CD4-positive, alpha-beta memory T cell (primary cell): ENCODE measurements at places on chromosomes 2 and 18.
A peak's percentile ranks its signal among the peaks of the same experiment; 100 is the strongest.

GRCh38 chr18:66571845-66572244 is 32.0 kb downstream of the CDH19 start:
- no peak overlapping the region for H3K27ac ChIP-seq
- H3K4me1 ChIP-seq, result no peaks in the 10 kb centered on the region
- no peak for DNase-seq
- H3K27me3 ChIP-seq, result no peaks in the 10 kb centered on the region
- no peaks in the 10 kb centered on the region for H3K36me3 ChIP-seq

DNA sequence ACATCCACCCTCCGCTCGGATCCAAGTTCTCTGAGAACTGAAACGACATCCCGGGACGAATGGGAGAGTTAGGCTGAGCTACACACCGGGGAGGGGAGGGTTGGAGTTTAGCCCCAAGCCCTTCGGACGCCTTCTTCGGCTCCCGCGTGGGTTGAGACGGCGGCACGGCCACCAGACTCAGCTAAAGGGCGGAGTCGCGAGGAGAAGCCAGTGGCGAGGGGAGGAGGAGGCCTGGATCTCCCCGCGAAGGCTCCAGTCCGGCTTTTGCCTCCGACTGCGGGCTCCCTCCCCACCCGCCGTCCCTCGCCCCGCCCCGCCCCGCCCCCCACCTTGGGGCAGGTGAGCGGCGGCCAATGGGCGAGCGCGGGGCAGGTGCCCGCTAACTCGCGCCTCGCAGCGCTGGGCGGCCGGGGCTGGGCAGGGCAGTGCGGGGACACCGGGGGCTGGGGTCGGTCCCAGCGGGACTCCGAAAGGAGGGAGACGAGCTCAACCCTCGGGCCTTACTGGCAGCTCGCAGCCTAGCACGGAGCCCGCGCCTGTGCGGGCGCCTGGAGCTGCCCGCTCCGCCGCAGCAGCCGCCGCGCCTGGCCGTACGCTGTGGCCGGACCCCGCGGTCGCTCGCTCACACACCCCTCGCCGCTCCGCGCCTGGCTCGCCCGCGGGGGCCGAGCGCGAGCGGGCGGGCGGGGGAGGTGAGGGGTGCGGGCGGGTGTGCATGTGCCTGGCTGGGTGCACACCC is at the start of gene EMX1:
Gene EMX1, plus strand, starts transcription at position 382 of the 739 bp plus-strand sequence. Its CDS starts 334 bp downstream, at position 716.
- no peak within 1 kb of the TSS for H3K27ac ChIP-seq
- H3K27me3 ChIP-seq, result peaks cover 75% of the 10 kb centered on the region
- peak; percentile 59 for DNase-seq
- H3K4me1 ChIP-seq, result peaks cover 45% of the 10 kb centered on the region
- H3K36me3 ChIP-seq, result no peaks in the 10 kb centered on the region

GRCh38 chr2:99662761-99663341 is 173.0 kb upstream of the REV1 start:
- H3K27ac ChIP-seq, result no peak overlapping the region
- no peak overlapping the region for H3K4me3 ChIP-seq
- H3K27me3 ChIP-seq, result no peaks in the 10 kb centered on the region
- DNase-seq, result no peak
- no peaks in the 10 kb centered on the region for H3K4me1 ChIP-seq

GRCh38 chr2:128769457-128770142 is 450.9 kb upstream of the HS6ST1 start:
- no peak overlapping the region for H3K4me3 ChIP-seq
- no peak for DNase-seq

DNA sequence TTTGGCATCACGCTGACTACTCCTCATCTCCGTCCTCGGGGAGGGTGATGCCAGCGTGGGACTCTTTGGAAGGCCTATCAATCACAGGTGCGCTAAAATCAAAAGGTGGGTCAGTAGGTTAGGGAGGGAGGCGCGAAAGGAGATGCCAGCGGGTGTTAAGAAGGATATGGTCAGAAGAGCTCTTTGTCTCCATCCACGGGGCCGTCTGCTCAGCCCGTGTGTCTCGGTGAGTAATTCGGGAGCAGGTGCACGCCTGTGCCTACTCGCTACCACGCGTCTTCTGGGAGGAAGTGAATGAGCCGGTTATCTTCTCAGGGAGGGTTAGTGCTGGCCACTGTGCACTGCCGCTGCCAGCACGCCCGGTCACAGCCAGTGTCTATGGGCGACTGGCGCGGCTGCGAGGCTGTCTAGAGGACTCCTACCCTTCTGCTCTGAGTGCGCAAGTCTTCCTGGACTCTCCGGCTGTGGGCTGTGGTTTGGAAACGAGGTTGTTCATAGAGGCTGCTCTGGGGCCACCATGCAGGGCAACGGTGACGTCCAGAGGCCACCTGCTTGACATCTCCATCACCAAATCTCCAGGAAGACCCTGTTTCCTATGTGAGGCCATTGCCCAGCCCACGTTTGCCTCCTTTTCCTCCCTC is 153.4 kb downstream of the MBP start:
- no peak for DNase-seq
- no peaks in the 10 kb centered on the region for H3K36me3 ChIP-seq
- no peaks in the 10 kb centered on the region for H3K27me3 ChIP-seq
- no peak overlapping the region for H3K27ac ChIP-seq
- H3K4me3 ChIP-seq, result no peak overlapping the region
- peaks cover 6% of the 10 kb centered on the region for H3K4me1 ChIP-seq

GRCh38 chr2:74391580-74392448 is 11.7 kb upstream of the DCTN1 start:
- H3K4me3 ChIP-seq, result peak overlapping the region; percentile 90
- H3K27ac ChIP-seq, result peak overlapping the region; percentile 88
- no peaks in the 10 kb centered on the region for H3K36me3 ChIP-seq
- no peaks in the 10 kb centered on the region for H3K27me3 ChIP-seq

GRCh38 chr18:13614641-13615288 is 111.6 kb downstream of the FAM210A start:
- H3K36me3 ChIP-seq, result no peaks in the 10 kb centered on the region
- H3K27ac ChIP-seq, result no peak overlapping the region
- peaks cover 69% of the 10 kb centered on the region for H3K4me1 ChIP-seq
- no peaks in the 10 kb centered on the region for H3K27me3 ChIP-seq
- DNase-seq, result no peak

- H3K27ac ChIP-seq, result no peak overlapping the region
- no peaks in the 10 kb centered on the region for H3K36me3 ChIP-seq
- H3K4me1 ChIP-seq, result no peaks in the 10 kb centered on the region
- no peak for DNase-seq
- no peaks in the 10 kb centered on the region for H3K27me3 ChIP-seq
- no peak overlapping the region for H3K4me3 ChIP-seq
Measured at GRCh38 chr2:206867006-206867405, 72.3 kb upstream of the CPO start.

DNA sequence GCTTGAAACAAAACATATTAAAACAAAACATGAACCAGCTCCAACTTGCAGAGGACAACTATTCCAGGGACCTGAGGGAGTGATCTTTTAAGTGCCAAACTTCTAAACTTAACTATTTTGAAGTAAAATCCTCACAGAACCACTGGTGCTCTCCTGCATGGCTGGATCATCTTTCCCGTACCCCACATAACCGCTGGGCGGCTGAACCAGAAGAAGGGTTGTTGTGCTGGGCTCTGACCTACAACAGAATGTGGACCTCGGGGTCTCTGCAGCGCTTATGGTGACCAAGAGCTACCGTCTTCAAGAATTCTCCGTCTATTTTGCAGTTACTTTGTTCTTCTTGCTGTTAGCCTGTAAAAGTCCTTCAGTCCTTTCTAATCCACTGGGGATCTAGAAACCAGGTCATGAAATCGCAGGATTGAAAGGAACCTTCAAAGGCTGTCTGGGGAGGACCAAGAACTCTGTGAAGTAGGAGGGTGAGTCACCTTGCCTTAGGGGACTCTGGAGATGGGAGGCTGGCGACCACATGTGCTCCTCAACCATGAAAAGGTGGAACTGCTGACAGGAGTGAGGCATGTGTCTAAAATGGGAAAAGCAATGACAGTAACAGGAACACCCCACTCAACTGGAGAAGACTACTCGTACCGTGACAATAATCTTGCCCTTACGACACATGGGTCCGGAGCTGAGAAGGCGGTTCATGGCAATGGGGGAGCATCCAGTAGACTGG is 46.6 kb downstream of the HDLBP start:
- H3K4me1 ChIP-seq, result peaks cover 22% of the 10 kb centered on the region
- no peak overlapping the region for H3K4me3 ChIP-seq
- no peak for DNase-seq
- no peaks in the 10 kb centered on the region for H3K27me3 ChIP-seq
- H3K36me3 ChIP-seq, result peaks cover 17% of the 10 kb centered on the region
- no peak overlapping the region for H3K27ac ChIP-seq

DNA sequence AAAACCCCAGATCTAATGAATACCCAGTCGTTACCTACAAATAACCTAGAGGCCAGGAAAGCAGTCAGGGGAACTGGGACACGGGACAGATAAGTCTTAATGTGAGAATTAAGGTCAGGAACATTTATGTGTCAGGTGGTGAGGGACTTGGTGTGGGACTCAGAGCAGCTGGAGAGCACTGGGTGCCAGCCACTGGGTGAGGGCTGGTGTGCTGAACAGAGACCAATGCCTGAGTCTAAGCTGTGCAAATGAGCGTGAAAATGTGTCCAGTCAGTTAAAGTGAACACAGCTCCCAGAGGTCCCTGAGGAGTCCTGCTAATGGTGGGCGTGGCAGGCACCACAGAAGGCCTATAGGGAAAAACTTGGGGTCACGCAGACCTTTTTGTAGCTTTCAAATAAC is 225.9 kb downstream of the C1D start:
- H3K4me3 ChIP-seq, result no peak overlapping the region
- no peaks in the 10 kb centered on the region for H3K27me3 ChIP-seq
- no peaks in the 10 kb centered on the region for H3K36me3 ChIP-seq
- no peak overlapping the region for H3K27ac ChIP-seq

DNA sequence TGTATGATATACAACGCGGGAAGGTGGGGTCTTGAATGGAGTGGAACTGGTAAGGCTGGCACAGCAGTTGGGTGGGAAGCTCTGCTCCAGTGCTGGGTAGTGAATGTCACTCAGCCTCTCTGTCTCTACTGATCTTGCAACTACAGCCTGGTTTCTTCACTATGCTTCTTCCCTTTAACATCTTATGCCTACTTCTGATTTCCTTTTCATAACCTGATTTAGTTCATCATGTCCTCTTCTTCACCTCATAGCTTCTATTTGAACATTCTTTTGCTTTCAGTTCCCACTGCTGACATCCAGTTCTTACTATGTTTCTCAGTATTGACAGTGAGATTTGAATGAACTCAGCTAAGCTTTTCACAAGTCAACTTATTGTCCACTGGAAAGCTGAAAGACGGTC is 286.2 kb downstream of the ARL6IP6 start:
- DNase-seq, result no peak
- no peak overlapping the region for H3K4me3 ChIP-seq
- no peaks in the 10 kb centered on the region for H3K27me3 ChIP-seq
- H3K27ac ChIP-seq, result no peak overlapping the region

- no peak within 1 kb of the TSS for H3K4me3 ChIP-seq
- DNase-seq, result peak; percentile 35
- no peaks in the 10 kb centered on the region for H3K4me1 ChIP-seq
- no peak within 1 kb of the TSS for H3K27ac ChIP-seq
- H3K36me3 ChIP-seq, result no peaks in the 10 kb centered on the region
Measured at GRCh38 chr2:185738679-185739472, at the start of gene FSIP2. Gene FSIP2 (plus strand): TSS chr2:185738804. CDS start chr2:185738895, 91 bp downstream.
